ENCODE measurements at places on chromosomes 2 and 18.

DNA sequence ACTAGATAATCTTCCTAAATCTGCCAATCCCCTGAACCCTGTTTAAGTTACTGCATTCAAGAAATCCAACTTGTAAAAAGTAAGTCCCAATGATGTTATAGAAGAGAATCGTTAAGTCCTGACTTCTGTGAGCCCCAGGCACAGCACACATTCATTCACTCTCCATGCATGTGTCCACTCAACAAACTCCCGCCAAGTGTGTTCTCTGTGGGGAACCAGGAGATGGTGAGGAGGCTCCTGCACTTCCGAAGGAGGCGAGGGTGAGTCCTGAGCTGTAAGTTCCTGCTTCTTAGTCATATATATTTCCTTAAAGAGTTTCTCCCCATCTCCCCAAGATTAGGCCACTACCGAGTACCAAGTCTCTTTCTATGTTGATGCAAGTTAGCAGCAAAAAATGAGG, 635.0 kb upstream of the ID2 start:
- DNase-seq, result no peak

- no peak for DNase-seq
Observed at GRCh38 chr18:40347261-40347660, 1607.8 kb upstream of the PIK3C3 start.

DNA sequence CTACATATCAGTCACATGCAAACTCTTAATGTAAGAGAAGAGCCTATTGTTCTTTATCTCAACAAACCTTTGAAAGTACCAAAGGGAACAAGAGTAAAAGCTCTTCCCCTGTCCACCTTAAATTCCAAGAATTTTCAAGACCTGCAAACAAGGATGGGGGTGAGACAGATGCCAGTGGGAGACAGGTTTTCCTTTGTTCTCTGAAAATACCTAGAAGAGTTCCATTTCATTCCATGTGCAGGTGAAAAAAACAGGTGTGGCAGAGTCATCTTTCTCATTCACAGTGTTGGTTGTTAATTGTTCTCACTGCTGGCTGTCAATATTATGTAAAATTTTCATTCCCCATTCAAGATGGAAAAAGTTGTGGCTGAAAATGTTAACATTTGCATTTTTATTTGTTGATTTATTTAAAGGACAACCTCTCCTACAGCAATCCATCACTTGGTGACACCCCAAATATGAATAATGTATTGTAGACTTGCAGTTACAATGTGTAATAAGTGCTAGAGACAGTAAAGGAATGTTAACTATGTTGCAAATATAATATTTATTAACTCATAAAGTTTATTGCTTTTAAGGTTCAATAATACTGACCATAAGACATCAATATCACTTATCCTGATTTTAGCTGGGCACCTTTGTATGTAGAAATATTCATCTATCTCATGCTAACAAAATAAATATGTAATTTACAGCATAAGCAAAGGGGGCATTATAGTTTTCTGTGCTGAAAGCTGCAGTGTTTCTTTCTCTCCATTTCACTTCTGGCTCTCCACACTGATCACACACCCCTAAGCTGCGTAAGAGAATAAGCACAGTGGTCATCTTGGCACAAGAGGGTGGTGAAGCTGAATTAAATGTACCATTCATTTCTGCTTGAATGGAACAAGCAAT, 347.0 kb downstream of the KIAA1328 start:
- DNase-seq, result no peak

- peak; percentile 65 for DNase-seq
Observed at GRCh38 chr18:71809711-71810110, 734.4 kb downstream of the CBLN2 start.

GRCh38 chr2:240136671-240137292, 677 bp upstream of the COPS9 start:
- DNase-seq, result no peak

DNA sequence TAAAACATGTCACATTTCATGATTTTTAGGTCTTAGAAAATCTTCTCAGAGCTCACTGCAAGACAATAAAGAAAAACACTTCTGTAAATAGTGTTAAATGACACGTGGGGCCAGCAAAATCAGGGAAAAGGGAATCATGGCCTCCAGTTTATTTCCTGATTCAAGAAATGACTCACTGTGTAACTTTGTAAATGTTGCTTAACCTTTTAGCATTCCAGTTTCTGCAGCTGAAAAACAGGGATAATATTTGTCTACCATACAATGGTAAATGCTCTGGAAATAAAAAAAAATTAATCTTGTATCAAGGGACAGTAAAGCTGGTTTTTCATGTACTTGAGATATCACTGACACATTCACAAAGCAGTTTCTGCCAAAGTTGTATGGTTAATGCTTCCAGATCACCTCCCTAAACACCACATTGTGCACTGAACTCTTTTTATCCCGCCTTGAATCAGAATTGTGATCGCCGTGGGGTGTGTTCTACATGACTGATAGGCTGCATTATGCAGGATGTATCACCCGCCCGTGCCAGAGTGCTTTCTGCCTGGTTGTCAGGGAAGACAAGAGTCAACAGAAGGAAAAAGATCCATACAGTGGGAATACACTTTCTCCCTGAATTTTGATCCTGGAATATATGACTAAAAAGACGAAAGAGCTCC, 238.8 kb downstream of the IKZF2 start:
- DNase-seq, result no peak

DNA sequence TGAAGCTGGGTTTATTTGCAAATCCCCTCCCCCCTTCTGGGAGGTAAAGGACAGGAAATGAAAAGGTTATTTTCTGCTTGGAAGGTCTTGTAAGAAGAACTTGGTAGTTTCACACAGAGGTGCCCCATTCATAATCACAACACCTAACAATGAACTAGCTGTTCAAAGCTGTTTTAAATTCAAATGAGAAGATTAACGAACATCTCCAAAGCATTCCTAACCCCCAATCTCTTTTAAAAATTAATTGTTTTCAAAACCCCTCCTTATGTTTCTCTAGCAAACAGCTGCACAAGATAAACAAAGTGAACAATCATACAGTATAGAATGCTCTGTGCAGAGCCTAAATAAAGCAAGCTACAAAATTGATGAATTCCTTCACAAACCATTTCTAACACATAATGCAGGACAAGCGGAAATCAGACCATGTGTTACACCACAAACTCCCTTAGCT, 271.4 kb downstream of the SATB2 start:
- no peak for DNase-seq

DNA sequence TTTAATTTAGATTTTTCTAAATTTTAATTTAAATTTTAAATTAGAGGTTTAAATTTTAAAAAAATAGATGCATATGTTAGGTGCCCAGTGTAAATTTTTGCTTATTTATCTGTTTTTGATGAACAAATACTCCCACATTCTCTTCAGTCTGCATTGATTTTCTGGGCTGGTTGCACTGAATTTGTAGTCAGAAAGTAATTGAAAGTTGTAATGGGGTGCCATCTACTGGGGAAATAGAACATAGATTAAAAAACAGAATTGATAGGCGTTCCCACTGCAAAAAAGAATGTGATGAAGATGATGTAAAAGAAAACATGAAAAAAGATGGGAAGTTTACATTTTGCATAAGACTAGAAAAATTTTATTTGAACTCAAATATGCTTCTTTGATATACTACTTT, 51.7 kb upstream of the CCDC85A start:
- DNase-seq, result peak; percentile 52

GRCh38 chr18:55302167-55302833, 285.7 kb downstream of the TCF4 start:
- no peak for DNase-seq

GRCh38 chr2:43136011-43136799, 90.2 kb downstream of the ZFP36L2 start:
- DNase-seq, result no peak

DNA sequence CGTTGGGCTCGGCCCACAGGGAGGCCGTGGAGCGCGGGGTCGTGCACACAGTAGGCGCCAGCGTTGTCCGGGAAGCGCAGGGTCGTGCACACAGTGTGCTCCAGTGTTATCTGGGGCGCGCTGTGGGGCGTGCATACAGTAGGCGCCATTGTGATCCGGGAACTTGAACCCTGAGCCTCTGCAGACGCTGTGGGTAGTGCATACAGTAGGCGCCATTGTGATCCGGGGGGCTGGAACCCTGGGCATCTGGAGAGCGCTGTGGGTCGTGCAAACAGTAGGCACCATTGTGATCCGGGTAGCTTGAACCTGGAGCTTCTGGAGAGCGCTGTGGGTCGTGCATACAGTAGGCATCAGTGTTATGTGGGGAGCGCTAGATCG, 793 bp downstream of the ZNF236 start:
- DNase-seq, result no peak

DNA sequence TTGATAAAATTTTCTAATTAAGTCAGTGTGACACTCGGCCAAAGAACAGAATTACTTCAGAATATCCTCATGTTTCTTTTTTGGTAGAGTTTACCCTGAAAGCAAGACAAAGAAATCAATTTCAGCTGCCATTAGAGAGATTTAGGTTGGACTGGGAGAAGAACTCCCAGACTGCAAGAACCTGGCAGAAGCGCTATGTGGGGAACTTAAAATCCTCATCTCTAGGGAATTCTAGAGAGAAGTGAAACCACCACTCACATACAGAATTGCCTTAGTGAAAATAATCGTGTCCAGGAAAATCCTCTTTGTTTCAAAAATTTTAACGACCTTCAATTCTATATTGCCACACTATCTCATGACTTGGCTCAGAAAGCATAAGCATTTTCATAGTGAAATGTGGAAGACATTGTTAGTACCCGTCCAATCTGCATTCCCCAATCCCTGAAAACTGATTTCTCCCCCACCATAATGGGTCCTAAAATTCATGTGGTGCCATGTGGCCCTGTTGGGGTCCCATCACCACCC, 297.3 kb upstream of the MEIS1 start:
- DNase-seq, result no peak

DNA sequence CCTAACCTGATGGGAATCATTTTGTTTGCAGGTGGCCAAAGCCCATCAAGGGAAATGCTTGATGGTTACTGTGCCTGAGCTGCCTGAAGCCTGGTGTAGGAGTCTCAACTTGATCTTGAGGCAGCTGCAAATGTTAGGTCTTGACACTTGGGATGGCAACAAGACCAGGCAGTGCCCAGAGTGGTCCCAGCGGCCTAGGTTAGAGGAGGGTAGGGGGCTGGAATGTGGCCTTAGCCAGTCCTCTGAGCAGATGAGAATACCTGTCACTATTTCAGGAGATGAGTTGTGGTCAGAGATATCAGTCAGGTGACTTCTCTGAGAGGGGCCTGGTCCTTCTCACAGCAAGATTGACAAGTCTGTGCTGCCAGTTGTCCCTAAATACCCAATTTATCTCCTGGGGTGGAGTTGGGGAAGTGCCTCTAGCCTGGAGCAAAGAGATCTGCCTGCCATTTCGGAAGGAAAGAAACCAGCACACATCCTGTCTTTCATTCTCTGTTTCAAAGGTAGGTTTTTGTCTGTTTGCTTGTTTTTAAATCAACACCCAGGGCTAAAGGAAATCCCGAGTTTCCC, 13.4 kb downstream of the SPTBN1 start:
- no peak for DNase-seq

DNA sequence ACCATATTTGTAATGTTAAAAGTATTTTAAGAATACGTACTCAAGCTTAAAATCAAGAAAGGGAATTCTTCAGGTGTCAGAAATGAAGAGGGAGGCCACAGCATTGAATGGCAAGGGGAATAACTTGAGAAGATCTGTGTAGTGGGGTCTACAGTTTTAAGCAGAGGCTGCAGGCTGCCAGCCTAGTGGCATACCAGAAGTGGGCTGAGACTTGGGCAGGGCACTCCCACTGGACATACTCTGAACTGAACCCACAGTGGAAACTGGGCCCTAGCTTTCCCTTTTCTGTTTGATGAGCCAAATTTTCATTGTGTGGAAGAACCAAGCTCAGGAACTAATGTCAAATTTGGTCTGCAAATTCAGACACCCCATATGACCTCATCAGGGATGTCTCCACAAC, 238.8 kb downstream of the PTPRM start:
- no peak for DNase-seq

DNA sequence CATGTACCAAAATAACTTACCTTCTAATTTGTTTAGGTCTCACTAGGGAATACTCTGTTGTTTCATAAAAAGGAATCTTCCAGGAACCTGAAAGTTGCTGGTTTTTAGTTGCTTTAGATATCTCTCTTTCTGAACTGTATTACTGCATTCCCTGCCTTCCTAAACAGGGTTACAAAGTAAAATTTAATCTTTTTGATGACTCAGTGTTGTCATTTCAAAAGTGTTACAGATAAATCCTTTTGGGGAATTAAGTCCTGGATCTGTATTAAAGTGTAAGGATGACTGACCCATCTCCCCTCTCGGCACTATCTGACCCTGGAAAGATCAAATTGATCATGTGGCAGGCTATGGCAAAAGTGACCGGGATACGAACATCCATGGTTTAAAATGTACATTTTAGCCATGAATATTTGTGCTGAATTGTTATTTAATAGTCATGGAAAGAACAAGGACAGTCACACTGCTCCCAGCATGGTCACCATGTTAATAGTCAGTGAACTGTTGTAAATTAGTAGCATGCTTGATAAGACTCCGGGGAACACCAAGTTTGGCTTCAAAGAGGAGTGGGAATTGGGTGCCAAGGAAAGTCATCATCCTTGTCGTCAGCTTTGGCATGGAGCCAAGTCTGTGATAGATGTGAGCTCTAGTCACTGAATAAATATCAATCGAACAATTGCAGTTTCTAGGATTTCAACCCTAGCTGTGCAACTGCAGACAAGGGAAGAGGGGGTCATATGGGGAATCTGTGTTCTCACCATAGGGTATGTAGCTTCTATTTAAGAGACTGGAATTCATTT, 4.2 kb downstream of the PLEKHA3 start:
- peak; percentile 69 for DNase-seq
